ENCODE measurements at places on chromosomes 11 and 22.

DNA sequence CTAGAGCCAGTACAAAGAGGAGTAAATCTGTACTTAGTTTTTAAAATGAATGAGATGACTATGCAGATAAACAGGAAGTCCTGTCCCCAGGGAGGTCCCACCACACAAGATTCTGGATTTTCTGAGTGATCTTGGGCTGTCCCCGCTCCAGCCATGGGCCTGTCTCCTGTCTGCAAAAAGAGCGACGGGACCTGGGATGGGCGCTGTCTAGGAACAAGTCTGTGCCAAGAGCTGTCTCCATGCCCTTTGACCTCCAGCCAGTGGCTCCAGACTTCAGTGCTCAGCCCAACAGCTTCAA, 6.0 kb downstream of the CSNK1E start:
- DNase-seq, result no peak

GRCh38 chr11:60161766-60162165, 21.1 kb downstream of the MS4A6A start:
- no peak for DNase-seq

DNA sequence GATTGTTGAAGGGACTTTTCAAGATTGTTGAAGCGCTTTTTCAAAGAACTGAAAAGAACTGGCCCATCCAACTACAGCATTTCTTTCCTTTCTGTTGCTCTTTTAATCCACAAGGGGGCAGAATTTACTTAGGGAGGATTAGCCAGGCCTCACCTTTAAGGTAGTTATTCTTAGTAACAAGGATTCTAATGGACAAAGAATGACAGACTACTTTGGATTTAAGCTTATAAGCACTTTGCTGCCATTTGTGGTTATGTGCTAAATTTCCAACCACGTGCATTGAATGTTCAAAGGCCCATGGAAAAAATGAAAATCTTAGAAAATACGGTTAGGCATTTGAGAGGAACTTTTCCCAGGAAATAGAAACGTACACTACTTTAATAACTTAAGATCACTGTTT, 49.5 kb upstream of the HSPA8 start:
- no peak for DNase-seq

DNA sequence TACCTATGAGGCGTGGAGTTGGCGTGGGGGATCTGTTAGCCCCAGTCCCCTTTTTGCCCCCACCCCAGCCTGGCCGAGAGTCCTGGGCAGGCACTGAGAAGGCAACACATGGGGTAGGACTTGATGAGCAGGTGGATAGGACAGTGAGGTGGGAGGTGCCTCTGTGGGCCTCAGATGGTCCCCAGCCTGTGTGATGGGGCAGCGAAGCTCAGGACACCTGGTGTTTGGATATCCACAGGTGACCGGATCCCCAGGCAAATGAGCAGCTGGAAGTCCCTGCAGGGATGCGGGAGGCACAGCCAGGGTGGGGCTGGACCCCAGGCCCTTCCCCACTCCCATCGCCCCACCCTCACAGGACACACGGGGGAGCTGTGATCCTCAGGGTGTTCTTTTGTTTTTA, 9.7 kb downstream of the FBLN1 start:
- no peak for DNase-seq

- DNase-seq, result peak; percentile 39
Measured at GRCh38 chr11:64777449-64778222, 706 bp downstream of the SF1 start.
